Breast epithelium (tissue), 4 donors: ENCODE measurements at places on chromosomes 3 and 15.

- H3K4me3 ChIP-seq = no peak overlapping the region
- no peaks in the 10 kb centered on the region for H3K36me3 ChIP-seq
- H3K4me1 ChIP-seq = no peaks in the 10 kb centered on the region
- no peaks in the 10 kb centered on the region for H3K27me3 ChIP-seq
Observed at GRCh38 chr3:59908701-59909100, 858.9 kb upstream of the CFAP20DC start.

DNA sequence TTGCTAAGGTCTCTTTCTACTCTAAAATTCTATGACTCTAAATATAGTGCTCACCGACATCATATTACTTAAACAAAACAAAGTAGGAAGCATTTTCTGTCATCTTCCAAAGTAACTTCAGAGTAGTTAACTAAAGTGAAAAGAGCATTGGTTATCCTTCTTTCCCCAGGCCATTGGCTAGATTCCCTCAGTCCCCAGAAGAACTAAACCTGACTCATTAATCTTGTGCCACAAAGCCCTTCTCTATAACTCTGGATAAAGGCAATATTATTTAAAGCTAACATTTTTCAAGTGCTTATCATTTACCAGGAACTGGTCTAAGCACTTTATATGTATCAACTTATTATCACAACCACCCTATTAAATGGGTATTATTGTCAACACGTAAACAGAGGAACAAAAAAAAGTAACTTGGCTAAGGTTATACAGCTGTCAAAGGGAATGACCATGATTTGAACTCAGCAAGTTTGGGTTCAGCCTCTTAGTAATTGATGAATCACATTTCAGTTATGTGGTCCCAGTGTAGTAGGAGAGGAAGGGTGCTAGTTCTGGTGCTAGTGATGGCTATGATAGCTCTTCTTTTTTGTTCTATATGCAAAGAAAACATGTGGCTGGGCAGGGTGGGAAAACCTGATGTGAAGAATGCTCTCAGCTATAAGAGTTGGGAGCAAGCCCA is 304.9 kb downstream of the FGF12 start:
- DNase-seq = no peak
- no peaks in the 10 kb centered on the region for H3K36me3 ChIP-seq
- no peaks in the 10 kb centered on the region for H3K4me1 ChIP-seq
- no peak overlapping the region for H3K4me3 ChIP-seq
- no peaks in the 10 kb centered on the region for H3K27me3 ChIP-seq
- no peak overlapping the region for H3K27ac ChIP-seq

DNA sequence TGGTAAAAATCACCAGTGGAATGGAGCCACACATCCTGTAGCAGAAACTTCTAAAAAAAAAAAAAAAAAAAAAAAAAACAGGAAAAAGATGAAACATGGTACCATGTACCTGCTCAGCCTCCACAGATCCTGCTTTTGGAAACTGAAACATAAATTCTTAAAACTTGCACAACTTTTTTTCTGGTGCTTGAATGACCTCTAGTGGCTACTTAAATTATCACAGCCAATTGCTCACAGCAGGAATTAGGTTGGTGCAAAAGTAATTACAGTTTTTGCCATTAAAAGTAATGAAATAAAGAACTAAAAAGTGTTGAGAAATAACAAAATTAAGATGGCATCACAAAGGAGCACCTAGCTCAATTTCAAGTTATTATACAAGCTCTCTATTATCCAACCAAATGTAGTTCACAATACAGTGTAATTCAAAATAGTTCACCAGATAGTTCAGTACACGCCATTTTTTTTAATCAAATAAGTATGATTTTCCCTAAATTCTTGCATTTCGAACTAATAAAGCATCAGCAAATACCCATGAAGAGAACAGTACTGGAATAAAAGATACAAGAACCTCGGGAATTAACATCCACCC is 80.6 kb downstream of the ULK4 start:
- DNase-seq = no peak
- no peaks in the 10 kb centered on the region for H3K36me3 ChIP-seq
- H3K27me3 ChIP-seq = no peaks in the 10 kb centered on the region
- no peaks in the 10 kb centered on the region for H3K4me1 ChIP-seq
- H3K4me3 ChIP-seq = no peak overlapping the region

DNA sequence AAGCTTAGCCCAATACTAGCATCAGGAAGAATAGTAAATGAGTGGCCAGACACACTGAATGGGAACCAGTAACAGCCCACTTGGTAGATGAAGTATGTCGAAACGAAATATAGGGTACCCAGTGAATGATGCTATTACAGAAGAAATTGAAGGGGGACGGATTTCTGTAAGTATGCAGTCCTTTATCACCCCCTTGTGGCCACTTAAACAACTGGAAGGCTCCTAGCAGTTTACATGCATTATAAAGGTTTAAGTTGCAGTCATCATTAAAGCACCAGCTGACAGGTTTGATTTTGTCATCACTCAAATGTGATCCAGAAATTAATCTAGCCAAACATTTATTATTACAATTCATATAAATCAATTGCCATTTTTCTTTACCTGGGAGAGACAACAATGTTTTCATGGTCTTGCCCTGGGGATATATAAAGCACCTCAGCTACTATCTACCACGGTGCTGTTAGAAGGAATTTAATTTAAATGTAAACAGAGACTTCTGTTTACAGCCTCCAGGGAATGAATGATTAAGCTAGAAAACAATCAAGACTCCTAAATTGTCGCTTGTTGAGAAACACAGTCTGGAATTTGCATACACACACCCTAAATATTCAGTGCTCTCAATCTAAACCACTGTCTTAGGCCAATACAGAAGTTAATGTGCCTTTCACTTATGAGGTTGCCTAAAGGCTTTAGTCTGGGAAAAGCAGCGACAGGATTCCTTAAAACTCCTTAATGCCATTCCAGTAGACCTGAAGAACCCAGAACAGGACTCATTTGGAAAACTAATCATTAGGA is 7.8 kb downstream of the EIF1B start:
- no peak overlapping the region for H3K4me3 ChIP-seq
- H3K36me3 ChIP-seq = no peaks in the 10 kb centered on the region
- H3K27me3 ChIP-seq = no peaks in the 10 kb centered on the region
- no peak overlapping the region for H3K27ac ChIP-seq

DNA sequence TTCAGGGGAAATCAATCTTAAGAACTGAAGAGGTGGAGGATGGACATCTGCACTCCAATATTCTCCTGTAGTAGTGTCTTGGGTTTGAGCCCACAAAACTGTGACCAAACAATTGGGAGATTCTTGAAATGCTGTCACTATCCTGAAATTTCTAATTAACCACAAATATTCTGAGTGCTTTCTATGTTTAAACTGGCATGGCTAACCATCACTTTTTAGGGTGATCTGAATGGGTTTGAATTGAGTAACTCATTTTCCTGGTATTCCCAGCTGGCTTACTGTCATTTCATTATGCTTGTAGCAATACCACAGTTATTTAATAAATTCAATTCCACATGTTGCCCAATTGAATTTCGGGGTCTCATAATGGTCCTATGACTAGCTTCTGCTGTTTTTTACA is 216.9 kb upstream of the DCBLD2 start:
- no peaks in the 10 kb centered on the region for H3K4me1 ChIP-seq
- H3K36me3 ChIP-seq = no peaks in the 10 kb centered on the region
- DNase-seq = no peak
- H3K27ac ChIP-seq = no peak overlapping the region
- no peak overlapping the region for H3K4me3 ChIP-seq
- no peaks in the 10 kb centered on the region for H3K27me3 ChIP-seq

GRCh38 chr3:183844606-183845005 is 19.2 kb upstream of the MAP6D1 start:
- H3K27me3 ChIP-seq = no peaks in the 10 kb centered on the region
- no peak for DNase-seq
- no peak overlapping the region for H3K4me3 ChIP-seq
- H3K27ac ChIP-seq = peak overlapping the region; percentile 64

DNA sequence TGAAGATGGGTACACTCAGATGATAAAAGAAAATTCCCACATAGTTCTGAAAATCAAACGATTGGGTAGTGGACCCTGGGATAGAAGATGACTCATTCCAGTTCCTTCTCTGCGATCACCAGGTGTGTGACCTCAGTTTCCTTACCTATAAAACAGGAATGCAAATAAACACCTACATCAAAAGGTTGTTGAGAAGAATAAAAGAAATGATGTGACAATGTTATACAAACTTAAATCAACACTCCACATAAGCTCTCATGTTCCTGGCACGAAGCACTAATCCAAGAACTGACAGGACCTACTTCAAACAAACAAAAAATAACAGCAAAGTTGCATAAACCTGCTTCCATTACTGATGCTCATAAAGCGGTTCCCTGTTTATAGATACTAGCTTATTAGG is 69.2 kb downstream of the RORA start:
- no peak overlapping the region for H3K4me3 ChIP-seq
- DNase-seq = no peak
- no peak overlapping the region for H3K27ac ChIP-seq
- no peaks in the 10 kb centered on the region for H3K27me3 ChIP-seq
- no peaks in the 10 kb centered on the region for H3K36me3 ChIP-seq
- H3K4me1 ChIP-seq = no peaks in the 10 kb centered on the region

DNA sequence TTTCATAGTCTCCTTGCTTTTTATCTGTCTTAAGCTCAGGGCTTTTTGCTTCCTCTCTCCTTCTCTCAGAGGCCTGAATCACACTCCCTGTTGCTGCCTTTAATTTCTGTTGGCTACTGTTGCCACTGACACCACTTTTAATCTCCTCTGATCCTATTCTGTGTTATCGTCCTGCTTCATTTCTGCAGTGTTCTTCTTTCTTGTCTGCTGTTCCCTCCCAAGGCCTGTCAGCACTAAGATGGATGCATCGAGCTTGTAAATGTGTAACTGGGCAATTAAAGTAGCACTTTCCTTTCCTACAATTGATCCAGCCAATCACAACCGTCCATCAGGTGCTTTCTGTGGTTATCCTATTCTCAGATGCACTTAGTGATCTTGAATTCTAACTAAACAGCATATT is 71.3 kb upstream of the VEPH1 start:
- no peak overlapping the region for H3K27ac ChIP-seq
- H3K27me3 ChIP-seq = no peaks in the 10 kb centered on the region
- no peak for DNase-seq
- H3K4me1 ChIP-seq = no peaks in the 10 kb centered on the region

DNA sequence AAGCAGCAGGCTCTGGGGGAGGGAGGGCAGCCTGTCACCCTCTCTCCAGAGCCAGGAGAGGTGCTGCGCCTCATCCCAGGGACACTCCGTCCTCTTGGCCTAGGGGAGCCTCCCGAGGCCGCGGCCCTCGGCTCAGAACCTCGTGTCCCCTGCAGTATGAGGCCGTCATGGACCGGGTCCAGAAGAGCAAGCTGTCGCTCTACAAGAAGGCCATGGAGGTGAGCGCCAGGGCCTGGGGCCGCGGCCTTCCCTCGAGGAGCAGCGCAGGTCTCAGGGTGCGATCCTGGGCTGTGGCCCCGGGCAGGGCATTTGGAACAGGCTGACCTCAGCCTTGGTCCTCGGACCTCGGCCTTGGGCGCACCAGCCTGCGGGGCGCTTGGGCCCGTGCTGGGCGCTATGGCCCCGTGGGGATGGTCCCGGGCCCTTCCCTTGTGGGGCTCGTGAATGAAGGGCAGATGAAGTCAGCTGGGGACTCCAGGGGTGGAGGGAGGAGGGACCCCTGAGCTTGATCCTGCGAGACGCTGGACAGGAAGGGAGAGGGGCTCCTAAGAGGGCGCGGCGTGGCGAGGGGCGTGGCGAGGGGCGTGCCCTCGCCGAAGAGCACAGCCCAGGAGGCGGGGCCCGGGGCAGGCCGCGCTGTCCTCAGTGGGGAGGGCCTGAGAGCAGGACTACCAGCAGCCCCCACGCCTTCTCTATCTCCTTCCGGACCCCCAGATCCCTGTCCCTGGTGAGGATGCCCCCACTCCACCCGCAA is 32.9 kb downstream of the PSTPIP1 start:
- no peaks in the 10 kb centered on the region for H3K4me1 ChIP-seq
- DNase-seq = no peak
- no peaks in the 10 kb centered on the region for H3K36me3 ChIP-seq
- no peak overlapping the region for H3K27ac ChIP-seq

DNA sequence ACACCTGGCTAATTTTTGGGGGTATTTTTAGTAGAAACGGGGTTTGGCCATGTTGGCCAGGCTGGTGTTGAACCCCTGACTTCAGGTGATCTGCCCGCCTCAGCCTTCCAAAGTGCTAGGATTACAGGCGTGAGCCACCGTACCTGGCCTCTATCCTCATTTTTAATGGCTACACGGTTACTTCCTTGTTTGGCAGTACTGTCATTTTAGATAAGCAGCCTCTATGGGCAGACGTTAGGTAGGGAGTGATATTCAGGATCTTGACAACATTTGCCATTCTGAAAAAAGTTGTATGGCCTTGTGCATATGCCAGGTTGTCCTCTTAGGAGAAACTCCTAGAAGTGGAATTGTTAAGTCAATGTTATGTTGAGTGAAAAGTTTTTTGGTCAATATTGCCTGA is 141.7 kb downstream of the ITPR1 start:
- no peaks in the 10 kb centered on the region for H3K4me1 ChIP-seq
- no peak overlapping the region for H3K27ac ChIP-seq
- DNase-seq = no peak
- no peaks in the 10 kb centered on the region for H3K27me3 ChIP-seq
- H3K4me3 ChIP-seq = no peak overlapping the region

DNA sequence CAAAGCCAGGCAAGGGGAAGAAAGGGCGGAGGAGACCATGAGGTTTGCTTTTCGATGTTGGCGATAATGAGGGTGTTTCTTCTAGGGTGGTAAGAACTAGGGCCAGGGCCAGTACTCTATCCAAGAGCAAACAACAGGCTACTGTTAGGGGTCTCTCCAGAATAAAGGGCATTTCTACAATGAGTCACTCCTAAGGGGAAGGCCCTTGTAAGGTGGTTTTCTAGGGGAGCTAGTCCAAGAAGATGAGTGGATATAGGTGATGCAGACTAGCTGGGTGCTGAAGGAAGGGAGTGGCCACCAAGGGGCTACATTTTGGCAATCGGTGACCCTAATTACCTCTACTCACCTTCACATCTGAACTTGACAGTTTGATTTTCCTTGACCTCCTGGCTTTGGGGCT is 148.5 kb upstream of the HACD2 start:
- no peaks in the 10 kb centered on the region for H3K27me3 ChIP-seq
- DNase-seq = no peak
- H3K27ac ChIP-seq = no peak overlapping the region
- no peak overlapping the region for H3K4me3 ChIP-seq
- no peaks in the 10 kb centered on the region for H3K4me1 ChIP-seq

DNA sequence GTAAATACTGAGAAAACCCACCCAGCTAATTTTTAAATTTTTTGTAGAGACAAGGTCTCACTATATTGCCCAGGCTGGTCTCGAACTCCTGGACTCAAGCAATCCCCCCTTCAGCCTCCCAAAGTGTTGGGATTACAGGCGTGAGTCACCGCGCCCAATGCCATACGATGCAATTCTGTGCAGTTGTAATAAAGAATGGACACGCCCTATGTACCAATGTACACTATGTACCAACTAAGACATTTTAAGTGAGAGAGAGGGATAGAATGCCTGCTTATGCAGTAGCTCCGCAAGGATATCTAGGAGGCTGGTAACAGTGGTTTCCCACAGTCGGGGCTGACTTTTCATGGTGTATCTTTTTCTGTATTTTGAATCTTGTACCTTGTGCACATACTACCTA is 14.6 kb downstream of the ZNF710 start:
- no peak for DNase-seq
- no peaks in the 10 kb centered on the region for H3K36me3 ChIP-seq
- no peak overlapping the region for H3K4me3 ChIP-seq
- no peak overlapping the region for H3K27ac ChIP-seq
- no peaks in the 10 kb centered on the region for H3K4me1 ChIP-seq
